ENCODE measurements at places on chromosomes 3 and 15. TPM values are rescaled to one million over a fixed set of nuclear protein-coding genes. Genes with fewer than 3 reads are reported as not detected.

GRCh38 chr3:197068077-197068476 lies 38.5 kb upstream of the MELTF start:
- DNase-seq = no peak
- H3K4me3 ChIP-seq = no peak overlapping the region
- H3K4me1 ChIP-seq = no peaks in the 10 kb centered on the region
- no peaks in the 10 kb centered on the region for H3K27me3 ChIP-seq
- no peak overlapping the region for H3K27ac ChIP-seq

DNA sequence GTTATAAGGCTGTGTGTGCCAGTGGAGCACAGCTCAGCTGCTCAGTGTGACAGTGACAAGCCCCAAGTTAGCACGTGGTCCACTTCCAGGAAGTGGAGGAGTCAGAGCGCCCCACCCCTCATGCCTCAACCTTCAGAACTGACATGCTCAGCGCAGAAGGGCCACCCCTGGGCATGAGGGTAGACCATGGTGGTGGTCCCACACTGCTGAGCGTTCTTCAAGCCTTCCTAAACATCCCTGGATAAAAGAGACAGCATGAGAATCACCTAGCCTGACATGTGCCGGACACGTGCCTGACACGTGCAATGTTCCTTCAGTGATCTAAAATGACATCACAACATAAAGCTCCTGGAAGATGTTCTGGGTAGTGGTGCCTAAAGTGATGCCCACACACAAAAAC lies 16.8 kb downstream of the ATP10A start:
- no peaks in the 10 kb centered on the region for H3K27me3 ChIP-seq
- no peak overlapping the region for H3K27ac ChIP-seq
- DNase-seq = no peak
- H3K4me3 ChIP-seq = no peak overlapping the region

- H3K27ac ChIP-seq = no peak overlapping the region
- 0 out of 2 replicates have a peak, but pooled peaks cover 5% of the 10 kb centered on the region for H3K36me3 ChIP-seq
- H3K27me3 ChIP-seq = no peaks in the 10 kb centered on the region
- DNase-seq = no peak
- H3K4me3 ChIP-seq = no peak overlapping the region
Observed at GRCh38 chr15:53843869-53844569, 84.6 kb upstream of the WDR72 start.

SKIC8 gene
- 43.8 TPM for total RNA-seq

GRCh38 chr15:74967670-74968069 lies 11.1 kb upstream of the RPP25 start:
- H3K4me3 ChIP-seq = no peak overlapping the region
- H3K4me1 ChIP-seq = no peaks in the 10 kb centered on the region
- no peaks in the 10 kb centered on the region for H3K36me3 ChIP-seq
- H3K27ac ChIP-seq = no peak overlapping the region
- DNase-seq = no peak

DNA sequence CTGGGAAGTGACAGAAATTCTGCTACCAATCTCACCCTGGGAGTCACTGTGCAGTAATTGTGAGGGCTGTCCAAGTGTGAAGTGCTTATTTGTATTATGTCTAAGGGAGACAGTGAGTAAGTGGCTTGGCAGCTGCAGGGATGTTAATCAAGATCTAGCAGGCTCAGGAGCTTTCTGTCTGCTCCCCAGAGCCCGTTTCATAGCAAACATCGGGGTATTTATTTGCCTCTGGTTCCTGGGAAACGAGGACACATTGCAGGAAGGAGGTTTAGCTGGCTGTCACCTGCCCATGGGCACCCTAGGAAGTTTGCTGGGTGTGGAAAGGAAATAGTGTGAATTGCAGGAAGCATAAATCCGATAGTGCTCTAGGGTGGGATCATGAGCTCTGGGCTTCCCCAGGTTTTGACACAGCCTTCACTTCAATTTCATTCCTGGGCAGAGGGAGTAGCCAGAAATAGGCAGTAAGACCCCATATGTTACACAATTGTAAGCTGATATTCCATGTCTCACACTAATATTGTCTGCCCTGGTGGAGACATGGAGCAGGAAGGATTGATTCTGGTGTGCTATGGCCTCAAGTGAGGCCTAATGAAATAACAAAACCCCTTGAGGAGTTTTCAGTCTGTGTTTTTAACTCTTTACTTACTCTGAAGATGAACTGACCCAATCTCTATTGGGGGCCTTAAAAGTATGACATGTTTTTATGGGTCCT lies 74.1 kb upstream of the MITF start:
- no peak overlapping the region for H3K4me3 ChIP-seq
- no peak overlapping the region for H3K27ac ChIP-seq
- no peaks in the 10 kb centered on the region for H3K4me1 ChIP-seq
- peaks cover 1% of the 10 kb centered on the region for H3K36me3 ChIP-seq

CHRM5 gene
- not detected for total RNA-seq

- H3K27me3 ChIP-seq = no peaks in the 10 kb centered on the region
- peak; percentile 31 for DNase-seq
- no peak overlapping the region for H3K4me3 ChIP-seq
- no peaks in the 10 kb centered on the region for H3K36me3 ChIP-seq
- H3K27ac ChIP-seq = no peak overlapping the region
Observed at GRCh38 chr15:37135225-37135624, 34.9 kb upstream of the MEIS2 start.

FAM43A gene
- 2.7 TPM for total RNA-seq

- peaks cover 39% of the 10 kb centered on the region for H3K36me3 ChIP-seq
- H3K4me1 ChIP-seq = no peaks in the 10 kb centered on the region
- no peak overlapping the region for H3K27ac ChIP-seq
- DNase-seq = no peak
- no peaks in the 10 kb centered on the region for H3K27me3 ChIP-seq
Observed at GRCh38 chr3:184167786-184168185, 6.9 kb upstream of the AP2M1 start.

DNA sequence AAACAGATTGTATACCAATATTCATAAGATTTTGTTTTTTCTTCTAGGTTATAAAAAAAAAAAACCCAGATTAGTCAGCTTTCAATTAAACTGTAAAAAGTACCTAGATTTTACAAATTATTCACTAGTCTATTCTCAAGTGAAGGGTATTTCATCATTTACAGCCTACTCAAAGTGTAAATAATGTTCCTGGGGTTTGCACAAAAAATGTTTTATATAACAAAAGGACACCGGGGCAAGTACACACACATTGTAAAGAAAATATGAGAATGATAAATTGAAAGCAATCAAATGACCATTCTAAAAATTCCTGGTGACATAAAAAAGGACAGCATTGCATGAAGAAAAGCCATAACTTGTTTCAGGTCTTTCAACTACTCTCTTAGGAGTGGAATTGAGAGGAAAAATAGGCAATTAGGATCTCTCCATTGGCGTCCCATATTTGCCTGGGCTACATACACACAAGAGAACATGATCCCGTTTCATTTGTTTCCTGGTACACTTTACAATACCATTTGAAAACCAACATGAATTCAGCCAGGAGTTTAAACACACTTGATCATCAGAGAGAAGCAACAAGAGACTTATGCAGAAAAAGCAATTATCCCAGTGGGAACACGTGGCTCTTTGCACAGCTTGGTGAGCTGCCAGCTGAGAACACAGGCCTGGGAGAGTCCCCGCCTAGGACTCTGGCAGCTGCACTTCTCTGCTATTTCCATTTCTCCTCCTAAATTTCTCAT lies 1039.2 kb downstream of the ROBO1 start:
- no peak overlapping the region for H3K27ac ChIP-seq
- no peaks in the 10 kb centered on the region for H3K4me1 ChIP-seq
- DNase-seq = no peak
- no peaks in the 10 kb centered on the region for H3K27me3 ChIP-seq

GRCh38 chr3:134367869-134368750 lies 6.1 kb downstream of the AMOTL2 start:
- H3K27ac ChIP-seq = no peak overlapping the region
- H3K27me3 ChIP-seq = no peaks in the 10 kb centered on the region
- peak; percentile 22 for DNase-seq
- H3K4me3 ChIP-seq = no peak overlapping the region

- H3K27me3 ChIP-seq = no peaks in the 10 kb centered on the region
- peak; percentile 72 for DNase-seq
- H3K4me1 ChIP-seq = no peaks in the 10 kb centered on the region
Observed at GRCh38 chr15:57364282-57365007, 11.9 kb upstream of the CGNL1 start.

GRCh38 chr15:62287066-62287857 lies 122.2 kb upstream of the C2CD4B start:
- no peak overlapping the region for H3K27ac ChIP-seq
- H3K4me1 ChIP-seq = no peaks in the 10 kb centered on the region
- no peaks in the 10 kb centered on the region for H3K27me3 ChIP-seq
- DNase-seq = no peak

GRCh38 chr3:120416868-120417267 lies 33.9 kb downstream of the FSTL1 start:
- H3K27me3 ChIP-seq = no peaks in the 10 kb centered on the region
- peaks cover 41% of the 10 kb centered on the region for H3K36me3 ChIP-seq
- H3K4me3 ChIP-seq = no peak overlapping the region
- H3K4me1 ChIP-seq = peaks cover 6% of the 10 kb centered on the region
- DNase-seq = no peak

EFCC1 gene
- 0.09 TPM for total RNA-seq

LSM3 gene
- total RNA-seq = 23.5 TPM

DNA sequence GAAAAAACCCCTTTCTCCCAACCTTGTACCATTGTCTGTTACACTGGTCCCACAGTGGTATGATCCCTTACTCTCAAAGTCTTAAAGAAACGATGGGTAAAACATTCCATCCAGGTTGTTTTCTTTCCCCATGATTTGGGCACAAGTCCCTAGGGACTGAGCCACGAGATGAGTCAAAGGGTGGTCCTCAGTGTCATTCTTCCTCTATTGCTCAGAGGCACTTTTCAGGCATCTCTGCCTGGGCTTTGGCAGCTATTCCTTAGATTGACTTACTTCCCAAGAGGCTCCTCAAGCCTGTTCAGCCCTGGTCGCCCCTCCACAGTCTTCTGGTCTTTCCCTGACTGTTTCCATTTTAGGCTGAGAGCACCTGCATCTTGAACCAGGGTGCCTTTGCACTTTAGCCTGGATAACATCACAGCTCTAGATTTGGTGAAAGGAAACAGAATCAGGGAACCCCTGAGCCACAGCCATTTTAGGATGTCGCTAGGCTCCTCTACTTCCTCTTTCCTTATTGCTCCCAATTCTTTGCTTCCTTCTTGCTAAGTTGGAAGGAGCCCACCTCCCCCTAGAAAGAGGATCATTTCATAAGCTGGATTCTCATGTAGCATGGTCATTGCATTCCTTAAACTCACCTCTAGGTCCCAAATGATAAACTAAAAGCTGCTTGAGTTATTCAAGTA lies 131.0 kb upstream of the TPRG1 start:
- no peak overlapping the region for H3K4me3 ChIP-seq
- H3K27me3 ChIP-seq = no peaks in the 10 kb centered on the region
- no peaks in the 10 kb centered on the region for H3K4me1 ChIP-seq
- no peak for DNase-seq
- no peak overlapping the region for H3K27ac ChIP-seq

SEMA6D gene
- total RNA-seq = 15.8 TPM

GRCh38 chr3:194269610-194270145 lies 81.5 kb downstream of the CPN2 start:
- peaks cover under 1% of the 10 kb centered on the region for H3K36me3 ChIP-seq
- no peak overlapping the region for H3K27ac ChIP-seq
- H3K4me1 ChIP-seq = no peaks in the 10 kb centered on the region
- H3K27me3 ChIP-seq = no peaks in the 10 kb centered on the region

DNA sequence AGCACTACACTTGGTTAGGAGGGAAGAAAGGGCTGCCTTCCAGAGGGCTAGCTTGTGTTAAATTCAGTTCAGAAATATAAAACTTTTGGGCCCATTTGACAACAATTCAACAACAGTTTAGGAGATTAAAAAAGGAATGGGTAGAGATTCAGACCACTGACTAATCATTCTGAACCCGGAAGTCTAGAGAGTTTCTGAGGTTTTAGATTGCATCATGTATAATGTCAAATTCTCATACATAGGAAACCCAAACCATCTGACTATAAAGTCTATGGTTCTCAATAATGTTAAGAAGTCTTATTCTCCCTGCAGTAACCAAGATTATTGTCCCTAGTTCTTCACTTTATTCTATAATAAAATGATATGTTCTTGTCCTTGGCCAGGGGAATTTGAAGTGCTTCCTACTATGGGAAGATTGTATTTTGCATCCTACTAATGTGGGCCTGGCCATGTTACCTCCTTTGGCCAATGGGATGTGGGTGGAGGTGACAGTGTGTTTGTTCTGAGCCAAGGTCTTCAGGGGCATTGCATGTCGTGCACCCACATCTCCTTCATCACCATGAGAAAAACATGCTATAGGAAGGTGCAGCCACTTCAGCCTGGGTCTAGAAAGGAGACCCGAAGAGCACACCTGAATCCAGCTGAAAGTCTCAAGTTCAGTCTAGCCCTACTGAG lies 66.4 kb upstream of the CCNL1 start:
- no peaks in the 10 kb centered on the region for H3K4me1 ChIP-seq
- H3K36me3 ChIP-seq = no peaks in the 10 kb centered on the region
- H3K27ac ChIP-seq = no peak overlapping the region
- H3K27me3 ChIP-seq = no peaks in the 10 kb centered on the region
- no peak overlapping the region for H3K4me3 ChIP-seq
- no peak for DNase-seq

GRCh38 chr3:154794391-154794790 lies 285.7 kb upstream of the MME start:
- no peak overlapping the region for H3K4me3 ChIP-seq
- DNase-seq = no peak
- no peak overlapping the region for H3K27ac ChIP-seq
- no peaks in the 10 kb centered on the region for H3K4me1 ChIP-seq
- H3K36me3 ChIP-seq = no peaks in the 10 kb centered on the region

- H3K27me3 ChIP-seq = no peaks in the 10 kb centered on the region
- H3K4me3 ChIP-seq = no peak overlapping the region
- no peak for DNase-seq
- no peaks in the 10 kb centered on the region for H3K36me3 ChIP-seq
- H3K27ac ChIP-seq = no peak overlapping the region
Observed at GRCh38 chr3:184078851-184079250, 18.0 kb upstream of the HTR3E start.

BOC gene
- 4.0 TPM for total RNA-seq

PLSCR5 gene
- total RNA-seq = not detected

GRCh38 chr3:121482660-121483059 lies 63.1 kb downstream of the POLQ start:
- no peak overlapping the region for H3K27ac ChIP-seq
- no peaks in the 10 kb centered on the region for H3K4me1 ChIP-seq
- H3K4me3 ChIP-seq = no peak overlapping the region
- no peaks in the 10 kb centered on the region for H3K27me3 ChIP-seq

DNA sequence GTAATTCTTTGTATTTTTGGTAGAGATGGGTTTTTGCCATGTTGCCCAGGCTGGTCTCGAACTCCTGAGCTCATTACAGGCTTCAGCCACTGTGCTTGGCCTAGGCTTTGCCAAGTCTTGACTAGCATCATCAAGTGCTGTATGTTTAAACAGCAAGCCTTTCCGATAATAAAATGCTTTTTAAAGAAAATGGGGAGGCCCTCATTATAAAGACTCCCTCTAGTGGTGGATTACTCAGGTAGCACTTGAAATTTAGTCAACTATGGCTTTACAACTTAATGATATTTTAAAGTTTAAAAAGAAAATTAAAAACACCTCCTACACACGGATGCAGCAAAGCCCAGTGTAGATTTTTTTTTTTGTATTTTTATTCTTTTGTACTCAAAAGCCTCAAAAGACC lies 213.6 kb downstream of the GAP43 start:
- peaks cover 6% of the 10 kb centered on the region for H3K4me1 ChIP-seq
- H3K27me3 ChIP-seq = no peaks in the 10 kb centered on the region

TIMP4 gene
- 8.5 TPM for total RNA-seq

Data from H9 (cell line).